ENCODE measurements at places on chromosomes 13 and 19.

GRCh38 chr19:6238256-6238642 is 41.5 kb downstream of the MLLT1 start:
- no peak for DNase-seq

- DNase-seq, result peak; percentile 95
These were observed 164.7 kb downstream of the KATNAL1 start for GRCh38 chr13:30142486-30143211.

- DNase-seq, result no peak
These were observed 42.5 kb downstream of the WDFY2 start for GRCh38 chr13:51626749-51627148.

GRCh38 chr19:3184847-3185460 is 776 bp upstream of the NCLN start:
- DNase-seq, result no peak

Data from fibroblast of skin of left biceps (primary cell).